Right renal pelvis (tissue), 4 donors: ENCODE measurements at places on chromosomes 11 and 22. TPM values are rescaled to one million over a fixed set of nuclear protein-coding genes. Genes with fewer than 3 reads are reported as not detected.
A peak's percentile ranks its signal among the peaks of the same experiment; 100 is the strongest.

DNA sequence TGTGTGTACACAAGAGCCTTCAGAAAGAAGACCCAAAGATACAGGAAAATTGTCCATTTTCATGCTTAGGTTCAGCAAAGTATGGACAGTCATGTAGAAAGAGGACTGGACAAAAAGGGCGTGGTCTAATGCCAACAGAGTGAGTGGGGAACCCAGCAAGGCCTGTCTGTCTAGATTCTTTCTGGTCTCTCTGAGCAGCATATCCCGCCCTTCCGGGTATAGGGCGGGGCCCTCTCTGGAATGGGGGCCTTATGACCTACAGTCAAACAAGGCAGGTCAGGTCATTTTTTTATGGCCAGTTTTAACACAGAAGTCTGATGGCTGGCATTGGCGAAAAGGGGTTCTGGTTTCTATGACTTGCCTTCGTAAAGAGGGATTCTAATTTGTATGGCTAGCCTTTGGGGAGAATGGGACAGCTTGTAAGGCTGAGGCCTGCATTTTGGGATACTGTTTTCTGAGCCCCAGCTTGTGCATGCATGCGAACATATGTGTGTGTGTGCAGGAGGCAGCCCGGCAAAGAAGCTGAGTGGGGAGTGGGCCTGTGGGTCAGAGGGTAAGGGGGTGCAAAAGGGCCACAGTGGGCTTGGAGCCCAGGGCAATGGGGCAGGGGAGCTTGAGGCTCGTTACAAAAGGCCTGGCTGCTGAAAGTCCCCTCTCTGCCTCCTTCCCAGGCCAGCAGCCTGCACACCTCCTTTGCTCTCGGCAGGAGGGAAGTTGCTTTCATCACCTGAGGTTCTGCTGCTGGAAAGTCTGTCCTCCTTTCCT lies 130.5 kb upstream of the B3GAT1 start:
- DNase-seq = no peak

- DNase-seq = no peak
Measured at GRCh38 chr22:33598821-33599220, 321.5 kb downstream of the LARGE1 start.

GRCh38 chr11:72643547-72643946 lies 30.7 kb downstream of the PDE2A start:
- no peak for DNase-seq

The MRPL49 gene
- polyA plus RNA-seq = 66.5 TPM

GRCh38 chr11:75022759-75023396 lies 34.1 kb downstream of the NEU3 start:
- DNase-seq = peak; percentile 65

GRCh38 chr11:125588505-125588904 lies 4.1 kb upstream of the STT3A start:
- DNase-seq = no peak
